ENCODE measurements at places on chromosomes 12 and 14. TPM values are rescaled to one million over a fixed set of nuclear protein-coding genes. Genes with fewer than 3 reads are reported as not detected.

The ATXN3 gene
- 25.9 TPM for total RNA-seq

DNA sequence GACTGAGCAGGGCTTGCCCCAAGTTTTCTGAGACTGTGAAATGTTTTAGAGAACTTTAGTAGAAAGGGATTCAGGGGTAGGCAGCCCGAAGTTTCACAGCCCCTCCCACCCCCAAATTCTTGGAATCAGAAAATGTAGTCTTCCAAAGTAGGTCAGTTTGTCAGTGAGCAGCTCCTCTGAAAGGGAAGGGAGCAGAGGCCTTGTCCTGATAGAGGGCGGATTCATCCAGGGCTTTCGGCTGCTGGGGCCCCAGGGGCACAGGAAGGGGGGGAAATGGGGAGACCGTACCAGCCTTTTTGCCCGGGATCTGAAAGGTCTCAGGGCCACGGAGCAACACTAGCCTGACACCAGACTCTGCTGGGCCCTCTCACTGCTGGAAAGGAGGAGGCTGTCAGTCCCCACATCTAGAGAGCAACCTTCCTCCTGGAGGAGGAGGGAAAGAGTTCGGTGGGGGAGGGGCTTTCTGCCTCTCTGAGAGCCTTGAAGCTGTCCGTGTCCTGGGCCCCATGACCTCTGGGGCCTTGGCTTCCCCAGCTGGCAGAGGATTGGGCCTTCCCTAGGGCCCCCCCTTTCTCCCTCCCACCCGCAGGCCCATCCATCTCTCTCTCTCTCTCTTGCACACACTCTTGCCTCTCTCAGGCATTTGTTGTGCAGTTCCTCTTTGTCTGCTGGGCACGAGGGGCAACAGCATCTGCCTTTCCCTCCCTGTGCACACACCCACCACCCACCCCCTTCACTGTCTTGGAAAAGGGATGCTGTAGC is at the start of gene IKZF4:
IKZF4 (plus strand) TSS at position 621 of the 762 bp plus-strand sequence. CDS start 451 bp downstream, outside the sequence.
- H3K27ac ChIP-seq: peak within 1 kb of the TSS; percentile 63
- H3K36me3 ChIP-seq: no peaks in the 10 kb centered on the region
- DNase-seq: peak; percentile 86
- H3K4me1 ChIP-seq: peaks cover 28% of the 10 kb centered on the region
- H3K4me3 ChIP-seq: peak within 1 kb of the TSS; percentile 12

DNA sequence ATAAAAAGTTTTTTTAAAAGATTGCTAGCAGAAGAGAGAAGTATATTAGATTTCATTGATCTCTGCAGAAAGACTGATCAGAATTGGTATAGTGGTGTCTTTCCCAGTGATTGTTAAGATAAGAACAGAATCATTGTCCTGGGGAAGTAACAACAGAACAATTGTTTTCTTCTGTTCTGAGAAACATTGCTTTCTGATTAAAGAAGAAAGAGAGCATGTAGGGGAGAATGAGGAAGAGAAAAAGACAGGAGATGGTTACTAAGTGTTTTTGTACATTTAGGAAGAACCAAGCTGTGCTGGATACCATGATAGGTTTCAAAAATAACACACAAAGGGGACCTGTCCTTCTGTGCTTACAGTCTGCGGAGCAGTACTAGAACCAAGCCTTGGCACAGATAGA is 5.0 kb downstream of the USP30 start:
- H3K27me3 ChIP-seq: no peaks in the 10 kb centered on the region
- DNase-seq: no peak
- H3K4me3 ChIP-seq: no peak overlapping the region
- no peak overlapping the region for H3K27ac ChIP-seq

The IAPP gene
- not detected for total RNA-seq

The GPX2 gene
- total RNA-seq: 0.31 TPM

GRCh38 chr14:96173636-96174475 is 30.8 kb upstream of the BDKRB2 start:
- DNase-seq: no peak
- H3K27me3 ChIP-seq: no peaks in the 10 kb centered on the region
- no peak overlapping the region for H3K27ac ChIP-seq
- H3K4me1 ChIP-seq: no peaks in the 10 kb centered on the region
- H3K36me3 ChIP-seq: no peaks in the 10 kb centered on the region

The SALL2 gene
- total RNA-seq: 9.4 TPM

GRCh38 chr12:49969651-49970429 is 2.9 kb upstream of the AQP6 start:
- H3K27me3 ChIP-seq: peaks cover 3% of the 10 kb centered on the region
- H3K4me3 ChIP-seq: no peak overlapping the region
- H3K36me3 ChIP-seq: no peaks in the 10 kb centered on the region
- H3K4me1 ChIP-seq: peaks cover 9% of the 10 kb centered on the region

GRCh38 chr12:105944628-105945027 is 194.1 kb downstream of the NUAK1 start:
- no peaks in the 10 kb centered on the region for H3K27me3 ChIP-seq
- no peak for DNase-seq
- H3K4me1 ChIP-seq: no peaks in the 10 kb centered on the region
- H3K27ac ChIP-seq: no peak overlapping the region
- no peaks in the 10 kb centered on the region for H3K36me3 ChIP-seq

GRCh38 chr14:71123579-71124135 is 216.4 kb downstream of the PCNX1 start:
- H3K4me1 ChIP-seq: peaks cover 20% of the 10 kb centered on the region
- DNase-seq: no peak
- H3K4me3 ChIP-seq: no peak overlapping the region
- peak overlapping the region; percentile 47 for H3K27ac ChIP-seq

GRCh38 chr12:11847539-11847938 is 198.1 kb downstream of the ETV6 start:
- H3K4me3 ChIP-seq: no peak overlapping the region
- peaks cover 15% of the 10 kb centered on the region for H3K36me3 ChIP-seq
- H3K27ac ChIP-seq: no peak overlapping the region
- no peaks in the 10 kb centered on the region for H3K27me3 ChIP-seq

The KRT72 gene
- total RNA-seq: not detected

GRCh38 chr12:30461026-30461615 is 234.5 kb downstream of the IPO8 start:
- no peaks in the 10 kb centered on the region for H3K27me3 ChIP-seq
- H3K36me3 ChIP-seq: no peaks in the 10 kb centered on the region
- H3K4me1 ChIP-seq: peaks cover 6% of the 10 kb centered on the region
- H3K27ac ChIP-seq: no peak overlapping the region
- DNase-seq: no peak

- H3K27me3 ChIP-seq: no peaks in the 10 kb centered on the region
- H3K27ac ChIP-seq: no peak overlapping the region
- no peak overlapping the region for H3K4me3 ChIP-seq
- no peaks in the 10 kb centered on the region for H3K36me3 ChIP-seq
- no peaks in the 10 kb centered on the region for H3K4me1 ChIP-seq
- DNase-seq: no peak
Observed at GRCh38 chr12:15638231-15638630, 151.0 kb downstream of the EPS8 start.

DNA sequence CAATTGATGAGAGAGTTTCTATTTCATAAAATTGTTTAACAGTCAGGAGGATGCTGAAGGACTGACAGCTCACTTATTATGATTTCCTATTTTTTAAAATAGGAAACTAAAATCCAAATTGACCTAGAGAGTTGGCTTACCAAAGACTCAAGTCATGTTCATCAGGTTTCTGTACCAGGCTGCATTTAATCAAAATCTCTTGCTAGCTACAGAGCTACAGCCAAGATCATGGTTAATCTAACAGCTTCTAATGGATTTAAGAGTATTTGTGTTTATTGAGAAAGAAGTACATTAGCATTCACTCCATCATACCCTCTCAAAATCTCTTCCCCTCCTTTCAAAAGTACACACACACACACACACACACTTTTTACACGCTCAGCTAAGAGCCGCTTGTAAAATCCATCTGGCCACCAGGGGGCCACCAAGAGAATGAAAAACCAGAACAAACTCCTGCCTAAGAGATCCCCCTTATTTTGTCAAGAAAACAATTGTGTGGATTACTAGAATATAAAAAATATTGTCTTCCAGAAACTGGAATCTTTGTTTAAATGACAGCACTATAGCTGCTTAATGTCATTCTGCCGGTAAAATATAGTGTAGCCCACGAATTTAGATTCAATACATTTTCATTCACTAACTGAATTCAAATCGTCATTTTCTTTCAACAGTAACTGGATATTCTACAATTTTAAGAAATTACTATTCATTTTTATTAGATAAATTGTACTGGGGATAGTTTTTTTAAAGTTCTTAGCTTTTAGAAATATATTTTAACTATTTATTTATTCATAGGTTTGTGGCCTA is 334.0 kb downstream of the BTG1 start:
- no peaks in the 10 kb centered on the region for H3K27me3 ChIP-seq
- no peak overlapping the region for H3K27ac ChIP-seq
- H3K4me1 ChIP-seq: no peaks in the 10 kb centered on the region
- DNase-seq: peak; percentile 76

The E2F7 gene
- 0.28 TPM for total RNA-seq

DNA sequence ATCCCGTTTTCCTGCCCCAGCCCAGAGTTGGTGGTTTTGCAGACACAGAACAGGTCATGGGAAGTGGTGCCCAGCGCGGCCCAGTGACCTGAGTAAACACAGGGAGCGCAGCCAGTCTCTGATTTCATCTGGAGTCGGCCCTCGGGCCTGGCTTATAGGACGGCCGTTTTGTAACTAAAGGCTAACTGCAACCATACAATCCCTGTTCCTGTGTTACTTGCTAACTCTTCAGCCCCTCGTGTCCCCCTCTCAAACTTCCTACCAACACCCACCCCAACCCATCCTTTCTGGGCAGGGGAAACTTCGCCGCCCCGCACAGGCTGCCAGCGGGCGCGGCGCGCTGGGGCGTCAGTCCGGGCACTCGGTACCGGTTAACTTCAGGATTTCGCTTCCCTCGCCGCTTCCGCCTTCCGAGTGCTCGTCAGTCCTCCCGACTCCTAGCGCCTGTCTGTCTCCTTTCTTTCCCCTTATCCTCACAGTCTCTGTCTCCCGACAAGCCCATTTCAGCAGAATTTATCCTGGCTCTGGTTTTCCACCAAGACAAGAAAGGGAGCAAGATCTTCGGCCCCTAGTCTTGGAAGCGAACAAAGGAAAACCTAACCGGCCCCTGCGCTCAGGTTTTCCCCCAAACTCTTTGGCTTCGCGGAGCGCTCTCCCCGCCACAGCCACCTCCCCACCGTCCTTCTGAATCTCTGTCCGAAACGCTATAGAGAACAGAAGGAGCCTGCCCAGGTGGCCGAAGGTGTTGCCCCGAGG is 2.0 kb downstream of the SIX1 start:
- peak overlapping the region; percentile 78 for H3K4me3 ChIP-seq
- DNase-seq: no peak
- no peak overlapping the region for H3K27ac ChIP-seq
- no peaks in the 10 kb centered on the region for H3K36me3 ChIP-seq

The CCDC177 gene
- 0.22 TPM for total RNA-seq

The MEG3 gene
- 610 TPM for total RNA-seq

The RNF212B gene
- total RNA-seq: not detected

- H3K4me3 ChIP-seq: peak overlapping the region; percentile 87
- peaks cover 36% of the 10 kb centered on the region for H3K4me1 ChIP-seq
- H3K27me3 ChIP-seq: no peaks in the 10 kb centered on the region
- H3K36me3 ChIP-seq: peaks cover 25% of the 10 kb centered on the region
- H3K27ac ChIP-seq: peak overlapping the region; percentile 70
Observed at GRCh38 chr12:120468325-120468820, 1.2 kb downstream of the SRSF9 start.

The TUBA1C gene
- 74.0 TPM for total RNA-seq

- H3K4me3 ChIP-seq: no peak overlapping the region
- no peaks in the 10 kb centered on the region for H3K36me3 ChIP-seq
- no peaks in the 10 kb centered on the region for H3K27me3 ChIP-seq
- no peaks in the 10 kb centered on the region for H3K4me1 ChIP-seq
Observed at GRCh38 chr14:89565607-89566006, 148.6 kb upstream of the FOXN3 start.

DNA sequence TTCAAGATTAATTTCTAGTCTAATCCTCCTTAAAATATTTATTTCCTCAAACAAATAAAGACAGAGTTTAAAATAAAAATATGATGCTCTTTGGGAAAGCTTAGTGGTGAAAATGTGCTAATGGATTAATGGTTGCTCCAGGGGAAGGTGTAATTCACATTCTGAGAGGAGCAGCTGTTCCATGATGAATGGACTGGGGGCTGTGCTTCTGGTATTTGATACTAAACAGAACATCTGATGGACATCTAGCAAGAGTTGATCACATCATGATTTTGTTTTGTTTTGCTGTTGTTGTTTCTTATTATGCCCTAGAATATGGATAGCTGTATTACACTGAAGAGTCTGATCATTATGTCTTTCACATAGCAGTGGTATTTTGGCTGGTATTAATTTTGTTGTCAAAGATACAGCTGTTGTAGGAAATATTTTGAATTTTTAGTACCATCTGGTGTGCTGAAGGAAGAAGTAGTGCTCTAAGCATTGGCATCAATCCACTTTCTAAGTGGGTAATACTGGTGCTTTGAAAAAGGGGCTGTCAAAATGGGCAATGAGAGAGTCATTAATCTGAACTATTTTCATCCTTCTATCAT is 296.4 kb downstream of the ADAMTS20 start:
- no peak for DNase-seq
- H3K4me3 ChIP-seq: no peak overlapping the region
- H3K27me3 ChIP-seq: no peaks in the 10 kb centered on the region
- H3K36me3 ChIP-seq: no peaks in the 10 kb centered on the region

The ORAI1 gene
- total RNA-seq: 4.9 TPM

GRCh38 chr12:44497044-44497443 is 379.1 kb downstream of the NELL2 start:
- no peak for DNase-seq
- H3K4me3 ChIP-seq: no peak overlapping the region
- no peaks in the 10 kb centered on the region for H3K36me3 ChIP-seq
- no peaks in the 10 kb centered on the region for H3K27me3 ChIP-seq
- no peaks in the 10 kb centered on the region for H3K4me1 ChIP-seq
- no peak overlapping the region for H3K27ac ChIP-seq

GRCh38 chr14:100468557-100468956 is 118.7 kb downstream of the BEGAIN start:
- no peaks in the 10 kb centered on the region for H3K36me3 ChIP-seq
- H3K27me3 ChIP-seq: no peaks in the 10 kb centered on the region
- no peak overlapping the region for H3K4me3 ChIP-seq
- H3K27ac ChIP-seq: no peak overlapping the region
- peaks cover 11% of the 10 kb centered on the region for H3K4me1 ChIP-seq

GRCh38 chr12:85784096-85784720 is 52.0 kb downstream of the RASSF9 start:
- H3K4me1 ChIP-seq: no peaks in the 10 kb centered on the region
- H3K4me3 ChIP-seq: no peak overlapping the region
- H3K27ac ChIP-seq: no peak overlapping the region
- no peak for DNase-seq
- H3K36me3 ChIP-seq: no peaks in the 10 kb centered on the region

The EGLN3 gene
- total RNA-seq: 4.7 TPM

The YBX3 gene
- 294 TPM for total RNA-seq
